SK-N-MC (cell line): ENCODE measurements at places on chromosomes 16 and 17.

GRCh38 chr17:40168262-40168832, 8.9 kb upstream of the RAPGEFL1 start:
- no peak for DNase-seq

DNA sequence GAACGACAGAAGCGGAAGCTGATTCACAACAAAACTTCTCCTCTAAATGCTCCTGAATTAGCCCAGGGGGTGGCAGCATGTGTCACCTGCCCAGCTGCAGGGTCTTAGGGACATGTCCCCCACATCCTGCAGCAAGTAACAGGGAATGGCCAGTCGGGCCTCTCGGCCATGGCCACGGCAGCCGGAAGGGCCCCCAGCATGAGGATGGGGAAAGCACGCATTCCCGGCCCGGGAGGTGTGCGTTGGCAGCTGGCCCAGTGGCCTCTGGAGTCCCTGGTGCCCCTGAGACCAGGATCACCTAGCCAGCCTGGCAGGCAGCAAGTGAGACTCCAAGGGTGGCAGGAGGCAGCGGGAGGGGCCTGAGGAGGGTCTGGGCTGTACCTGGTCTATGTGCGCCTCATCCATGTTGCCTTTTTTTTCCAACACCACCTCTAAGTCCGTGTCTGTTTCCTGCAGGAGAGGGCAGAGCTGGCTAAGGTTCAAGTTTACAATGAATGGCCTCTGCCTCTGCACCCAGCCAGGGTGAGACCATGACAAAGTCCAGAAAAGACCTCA, 7.0 kb downstream of the KNOP1 start:
- no peak for DNase-seq

- DNase-seq = no peak
These were observed 497 bp downstream of the SMIM5 start for GRCh38 chr17:75633486-75634375.

- DNase-seq = no peak
These were observed 215.6 kb downstream of the GRIN2A start for GRCh38 chr16:9966569-9967157.

GRCh38 chr17:41650794-41651624, 26.6 kb upstream of the KRT17 start:
- no peak for DNase-seq

DNA sequence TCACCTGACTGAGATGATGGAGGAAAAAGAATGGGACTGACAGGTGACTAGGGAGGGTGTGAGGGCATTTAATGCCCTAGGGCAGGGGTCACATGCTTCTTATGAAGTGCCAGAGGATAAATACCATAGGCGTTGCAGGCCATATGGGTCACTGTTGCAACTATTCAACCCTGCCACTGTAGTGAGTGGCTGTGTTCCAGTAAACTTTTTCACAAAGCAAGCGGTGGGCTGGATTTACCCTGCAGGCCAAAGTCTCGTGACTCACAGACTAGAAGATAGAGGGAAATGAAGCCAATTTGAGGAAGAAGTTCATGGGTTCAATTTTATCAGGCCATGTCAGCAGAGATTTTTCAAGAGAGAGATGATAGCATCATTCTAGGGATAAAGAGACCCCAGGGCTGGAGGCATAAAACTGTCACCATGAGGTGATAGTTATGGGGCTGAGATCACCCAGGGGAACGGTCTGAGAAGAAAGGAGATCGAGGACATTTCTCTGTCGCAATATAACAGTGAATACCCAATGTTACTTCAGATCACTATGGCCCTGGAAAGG, 8.6 kb downstream of the ARHGAP17 start:
- no peak for DNase-seq

DNA sequence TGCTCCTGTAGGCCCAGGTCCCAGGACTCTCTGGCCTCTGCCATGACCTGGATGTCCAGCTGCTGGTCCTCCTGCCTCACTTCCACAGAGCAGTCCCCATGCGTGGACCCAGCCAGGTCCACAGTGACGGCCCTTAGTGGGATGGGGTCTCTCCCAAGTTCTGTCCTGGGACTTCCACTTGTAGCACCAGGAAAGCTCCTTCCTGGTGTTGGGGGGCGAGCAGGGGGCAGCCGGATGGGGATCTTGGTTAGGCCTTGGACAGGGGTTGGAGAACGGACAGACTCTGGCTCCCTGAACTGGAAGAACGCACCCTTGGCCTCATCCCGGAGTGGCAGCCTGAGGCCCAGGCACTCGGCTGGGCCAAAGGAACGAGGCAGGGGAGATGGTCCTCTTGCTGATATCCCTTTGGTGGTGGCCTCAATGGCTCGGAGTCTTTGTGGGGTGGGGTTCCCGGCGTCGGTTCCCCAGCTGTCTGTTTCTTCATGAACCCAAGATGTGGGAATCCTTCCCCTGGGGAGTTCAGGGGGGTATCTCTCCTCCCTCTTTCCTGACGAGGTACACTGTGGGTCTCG, 7.2 kb downstream of the GAS2L2 start:
- DNase-seq = no peak
